Endodermal cell (in vitro differentiated cells): ENCODE measurements at places on chromosomes 7 and 10. TPM values are rescaled to one million over a fixed set of nuclear protein-coding genes. Genes with fewer than 3 reads are reported as not detected.

GRCh38 chr7:32022966-32023365 lies 47.2 kb downstream of the PDE1C start:
- no peak for DNase-seq
- H3K27me3 ChIP-seq: no peaks in the 10 kb centered on the region
- no peak overlapping the region for H3K27ac ChIP-seq
- no peaks in the 10 kb centered on the region for H3K36me3 ChIP-seq
- no peaks in the 10 kb centered on the region for H3K4me1 ChIP-seq
- H3K4me3 ChIP-seq: no peak overlapping the region

The WDFY4 gene
- not detected in 2 replicates for total RNA-seq

DNA sequence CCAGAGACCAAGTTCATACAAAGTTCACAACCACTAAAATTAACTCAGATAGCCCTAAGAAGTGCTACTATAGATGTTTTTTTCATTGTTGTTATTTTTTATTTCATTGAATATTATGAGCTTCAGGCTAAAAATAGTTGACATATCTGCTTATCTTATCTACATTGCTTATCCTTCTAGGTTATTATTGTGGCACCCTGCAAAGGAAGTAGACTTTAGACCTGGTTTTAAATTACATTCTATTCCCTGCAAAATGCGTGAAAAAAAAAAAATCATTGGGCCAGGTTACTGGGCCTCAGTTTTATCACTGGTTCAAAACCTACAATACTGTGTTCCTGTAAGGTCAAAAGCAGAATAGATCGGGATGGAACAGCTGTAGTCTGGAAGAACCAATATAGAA lies 811.0 kb downstream of the GRM8 start:
- H3K4me3 ChIP-seq: no peak overlapping the region
- no peak overlapping the region for H3K27ac ChIP-seq
- H3K36me3 ChIP-seq: no peaks in the 10 kb centered on the region
- no peaks in the 10 kb centered on the region for H3K27me3 ChIP-seq

The DYNC1I1 gene
- 6.0 and 6.5 TPM in 2 replicates for total RNA-seq

GRCh38 chr7:18401757-18402156 lies 93.8 kb upstream of the HDAC9 start:
- no peak for DNase-seq
- no peaks in the 10 kb centered on the region for H3K36me3 ChIP-seq
- no peaks in the 10 kb centered on the region for H3K4me1 ChIP-seq
- H3K27me3 ChIP-seq: no peaks in the 10 kb centered on the region

- H3K27ac ChIP-seq: no peak overlapping the region
- no peaks in the 10 kb centered on the region for H3K4me1 ChIP-seq
- H3K27me3 ChIP-seq: no peaks in the 10 kb centered on the region
- no peaks in the 10 kb centered on the region for H3K36me3 ChIP-seq
- no peak overlapping the region for H3K4me3 ChIP-seq
- DNase-seq: no peak
These were observed 185.3 kb upstream of the GPR26 start for GRCh38 chr10:123480845-123481244.

DNA sequence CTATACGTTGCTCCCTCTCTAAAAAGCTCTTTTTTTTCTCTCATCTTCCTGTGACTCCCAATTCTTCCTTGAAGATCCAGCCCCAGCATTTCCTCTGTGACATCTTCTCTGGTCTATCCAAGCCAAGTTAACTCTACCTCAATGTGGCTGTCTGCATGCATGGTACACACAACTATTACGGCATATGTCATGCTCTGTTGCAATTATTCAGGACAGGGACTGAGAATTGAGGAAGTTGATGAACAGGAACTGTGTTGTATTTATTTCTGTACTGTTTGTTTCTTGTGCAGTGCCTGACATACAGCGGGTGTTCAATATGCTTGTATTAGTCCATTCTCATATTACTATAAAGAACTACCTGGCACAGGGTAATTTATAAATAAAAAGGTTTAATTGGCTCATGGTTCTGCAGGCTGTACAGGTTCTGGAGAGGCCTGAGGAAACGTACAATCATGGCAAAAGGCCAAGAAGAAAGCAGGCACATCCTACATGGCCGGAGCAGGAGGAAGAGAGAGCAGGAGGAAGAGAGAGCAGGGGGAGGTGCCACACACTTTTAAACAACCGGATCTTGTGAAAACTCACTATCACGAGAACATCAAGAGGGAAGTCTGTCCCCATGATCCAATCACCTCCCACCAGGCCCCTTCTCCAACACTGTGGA lies 6.3 kb downstream of the TRPV5 start:
- no peaks in the 10 kb centered on the region for H3K27me3 ChIP-seq
- H3K4me1 ChIP-seq: no peaks in the 10 kb centered on the region
- H3K27ac ChIP-seq: no peak overlapping the region
- no peak for DNase-seq
- H3K36me3 ChIP-seq: no peaks in the 10 kb centered on the region

The TMEM130 gene
- 0.15 and 0.45 TPM in 2 replicates for total RNA-seq

DNA sequence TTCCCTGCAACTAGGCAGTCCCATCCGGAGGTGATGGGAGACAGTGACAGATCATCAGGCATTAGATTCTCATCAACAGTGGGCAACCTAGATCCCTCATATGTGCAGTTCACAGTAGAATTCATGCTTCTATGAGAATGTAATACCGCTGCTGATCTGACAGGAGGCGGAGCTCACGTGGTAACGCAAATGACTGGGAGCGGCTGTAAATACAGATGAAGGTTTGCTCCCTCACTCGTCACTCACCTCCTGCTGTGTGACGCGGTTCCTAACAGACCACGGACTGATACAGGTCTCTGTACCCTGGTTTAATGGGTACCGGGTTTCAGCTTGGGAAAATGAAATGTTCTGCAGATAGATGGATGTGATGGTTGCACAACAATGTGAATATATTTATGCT lies 47.8 kb upstream of the PIK3AP1 start:
- H3K36me3 ChIP-seq: no peaks in the 10 kb centered on the region
- H3K4me1 ChIP-seq: no peaks in the 10 kb centered on the region
- no peak for DNase-seq
- no peak overlapping the region for H3K4me3 ChIP-seq
- H3K27me3 ChIP-seq: no peaks in the 10 kb centered on the region

The OR2A5 gene
- total RNA-seq: not detected in 3 replicates

The NCOA4 gene
- 134 to 163 TPM (median 157 TPM) in 3 replicates for total RNA-seq

The MBL2 gene
- not detected in 3 replicates for total RNA-seq

GRCh38 chr10:76195654-76196390 lies 764.4 kb downstream of the LRMDA start:
- no peaks in the 10 kb centered on the region for H3K36me3 ChIP-seq
- no peaks in the 10 kb centered on the region for H3K27me3 ChIP-seq
- peaks cover 10% of the 10 kb centered on the region for H3K4me1 ChIP-seq

The NCF1 gene
- total RNA-seq: not detected in 3 replicates

DNA sequence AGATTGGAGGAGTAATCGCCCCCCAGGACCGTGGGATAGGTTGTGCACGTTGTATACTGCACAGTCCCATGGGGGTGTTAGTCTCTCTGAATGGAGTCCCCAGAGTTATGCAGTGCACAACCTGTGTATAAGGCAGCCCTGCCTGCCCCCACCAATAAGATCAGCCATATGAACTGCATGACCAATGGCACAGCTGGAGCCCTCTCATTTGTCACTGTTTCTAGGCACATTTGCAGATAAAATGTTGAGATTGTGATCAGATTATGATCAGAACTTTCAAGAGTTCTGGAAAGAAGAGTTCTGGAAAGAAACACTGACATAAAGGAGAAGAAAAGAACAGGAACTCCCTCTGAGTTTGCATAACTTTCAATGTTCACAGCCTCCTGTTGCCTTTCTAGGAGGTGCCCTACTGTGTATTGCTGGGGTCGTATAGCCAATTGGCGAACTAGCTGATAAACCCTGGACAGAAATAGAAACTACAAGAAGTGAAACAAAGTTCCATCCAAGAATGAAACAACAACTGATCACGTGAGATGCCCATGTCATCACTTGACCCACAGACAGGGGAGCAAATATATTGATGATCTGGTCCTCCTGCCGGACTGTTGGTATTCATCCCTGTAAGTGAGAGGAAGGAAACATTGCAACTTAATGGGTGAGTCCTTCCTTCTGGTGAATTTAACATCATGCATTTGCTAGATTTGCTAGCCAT lies 49.6 kb upstream of the TOMM7 start:
- no peaks in the 10 kb centered on the region for H3K36me3 ChIP-seq
- no peaks in the 10 kb centered on the region for H3K4me1 ChIP-seq
- no peak overlapping the region for H3K4me3 ChIP-seq
- no peaks in the 10 kb centered on the region for H3K27me3 ChIP-seq
- H3K27ac ChIP-seq: no peak overlapping the region

- H3K27me3 ChIP-seq: no peaks in the 10 kb centered on the region
- H3K4me1 ChIP-seq: no peaks in the 10 kb centered on the region
- DNase-seq: no peak
- H3K36me3 ChIP-seq: no peaks in the 10 kb centered on the region
- no peak overlapping the region for H3K27ac ChIP-seq
These were observed 121.6 kb downstream of the EGFR start for GRCh38 chr7:55140221-55140940.

DNA sequence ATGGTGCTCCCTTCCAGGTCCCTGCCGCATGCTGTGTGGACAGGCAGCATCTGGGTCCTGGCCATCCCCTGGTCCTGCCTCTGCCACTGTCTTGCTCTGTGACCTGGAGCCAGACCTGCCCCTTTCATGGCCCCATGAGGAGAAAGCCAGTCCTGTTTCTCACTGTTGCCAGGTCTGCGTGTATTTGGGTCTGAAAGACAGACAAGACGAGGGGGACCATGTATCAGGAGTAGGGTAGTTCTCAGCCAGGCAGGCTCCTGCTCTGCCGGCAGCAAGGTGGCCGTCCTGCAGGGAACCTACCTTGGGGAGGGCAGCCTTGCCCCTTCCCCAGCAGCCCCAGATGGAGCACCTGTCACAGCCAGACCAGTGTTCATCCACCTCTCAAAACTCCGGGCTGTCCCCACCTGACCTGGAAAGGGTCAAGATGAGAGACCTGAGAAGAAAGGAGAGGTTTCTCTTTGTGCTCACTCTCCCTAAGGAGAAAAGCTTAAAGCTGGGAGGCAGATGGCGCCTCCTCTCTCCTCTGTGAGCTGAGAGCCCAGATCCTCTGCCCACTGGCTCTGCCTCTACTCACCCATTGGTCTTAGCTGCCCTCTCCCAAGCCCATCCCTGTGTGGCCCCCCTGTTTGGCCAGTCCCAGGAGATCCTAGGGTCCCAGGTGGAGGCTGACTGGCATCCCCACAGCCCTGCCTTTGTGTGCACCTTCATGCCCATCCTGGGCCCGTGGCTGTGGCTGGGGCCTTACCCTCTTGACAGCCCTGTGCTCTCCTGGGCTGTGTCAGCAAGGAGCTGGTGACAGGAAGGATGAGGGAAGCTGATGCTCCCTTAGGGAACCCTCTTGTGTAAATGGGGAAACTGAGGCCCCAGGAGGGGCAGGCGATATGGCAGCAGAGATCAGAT lies 116.1 kb upstream of the PCBD1 start:
- DNase-seq: no peak
- H3K27ac ChIP-seq: no peak overlapping the region
- H3K27me3 ChIP-seq: no peaks in the 10 kb centered on the region

- no peak for DNase-seq
- H3K36me3 ChIP-seq: no peaks in the 10 kb centered on the region
- H3K4me3 ChIP-seq: no peak overlapping the region
- H3K27me3 ChIP-seq: no peaks in the 10 kb centered on the region
- peaks cover 4% of the 10 kb centered on the region for H3K4me1 ChIP-seq
These were observed 78.7 kb upstream of the KMT2E start for GRCh38 chr7:104935276-104935675.

GRCh38 chr7:120052884-120053382 lies 220.0 kb upstream of the KCND2 start:
- no peaks in the 10 kb centered on the region for H3K4me1 ChIP-seq
- H3K4me3 ChIP-seq: no peak overlapping the region
- no peaks in the 10 kb centered on the region for H3K27me3 ChIP-seq
- DNase-seq: no peak
- no peaks in the 10 kb centered on the region for H3K36me3 ChIP-seq

The ICA1 gene
- total RNA-seq: 49.5 to 53.3 TPM (median 50.2 TPM) in 3 replicates

The GCK gene
- 0.29 to 0.72 TPM (median 0.63 TPM) in 3 replicates for total RNA-seq

GRCh38 chr7:151351027-151351426 lies 9.4 kb downstream of the NUB1 start:
- H3K27ac ChIP-seq: no peak overlapping the region
- H3K27me3 ChIP-seq: no peaks in the 10 kb centered on the region
- peaks cover 85% of the 10 kb centered on the region for H3K36me3 ChIP-seq
- no peak overlapping the region for H3K4me3 ChIP-seq

DNA sequence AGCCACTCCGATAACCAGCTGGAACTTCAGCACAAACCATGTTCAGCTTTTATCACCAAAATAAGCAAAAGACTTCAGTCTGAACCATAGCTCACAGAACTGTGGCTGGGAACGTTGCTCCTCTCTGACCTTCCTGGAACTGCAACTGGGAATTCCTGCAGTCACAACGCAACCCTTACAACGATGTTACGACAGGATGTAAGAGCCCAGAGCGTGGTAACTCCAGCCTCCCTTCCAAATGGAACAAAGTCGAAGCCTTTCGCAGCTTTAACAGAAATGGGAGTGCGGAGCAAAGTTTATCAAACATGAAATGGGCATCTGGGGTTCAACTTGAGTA lies 162.6 kb downstream of the ADAM12 start:
- no peaks in the 10 kb centered on the region for H3K27me3 ChIP-seq
- H3K4me3 ChIP-seq: no peak overlapping the region
- no peak for DNase-seq
- no peaks in the 10 kb centered on the region for H3K36me3 ChIP-seq

DNA sequence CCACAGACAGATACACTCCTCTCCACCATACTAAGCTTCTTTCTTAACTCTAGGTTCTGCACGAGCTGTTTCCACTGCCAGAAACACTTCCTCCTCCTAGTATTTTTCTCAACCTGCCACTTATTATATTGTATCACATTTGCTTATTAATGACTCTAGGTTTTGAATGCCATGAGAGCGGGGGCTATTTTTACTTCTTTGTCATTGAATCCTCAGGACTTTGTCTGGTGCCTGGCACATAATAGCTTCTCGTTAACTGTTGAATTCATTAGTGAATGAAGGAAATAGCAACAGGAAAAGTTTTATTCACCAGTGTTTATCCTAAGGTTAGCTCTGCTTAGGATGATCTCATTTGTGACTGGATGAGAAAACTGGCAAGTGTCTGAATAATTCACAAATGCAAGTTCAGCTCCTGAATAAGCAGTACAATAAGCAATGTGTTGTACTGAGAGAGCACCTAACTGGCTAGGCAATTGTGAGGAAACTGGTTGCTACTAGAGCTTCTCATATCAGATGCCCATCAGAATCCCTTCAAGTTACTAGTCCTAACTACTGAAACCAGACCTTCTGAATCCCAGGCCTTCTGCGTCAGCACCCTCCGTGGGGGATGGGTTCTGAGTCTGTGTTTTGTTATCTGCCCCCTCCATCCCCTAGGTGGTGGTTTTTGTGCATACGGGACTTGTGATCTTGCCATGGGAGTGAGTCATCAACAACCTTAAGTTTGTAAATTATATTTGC lies 92.7 kb downstream of the LSMEM1 start:
- no peaks in the 10 kb centered on the region for H3K4me1 ChIP-seq
- no peaks in the 10 kb centered on the region for H3K27me3 ChIP-seq
- no peak for DNase-seq

The CCDC172 gene
- 0.37 TPM in 1 of 2 replicates, not detected in the other for total RNA-seq

DNA sequence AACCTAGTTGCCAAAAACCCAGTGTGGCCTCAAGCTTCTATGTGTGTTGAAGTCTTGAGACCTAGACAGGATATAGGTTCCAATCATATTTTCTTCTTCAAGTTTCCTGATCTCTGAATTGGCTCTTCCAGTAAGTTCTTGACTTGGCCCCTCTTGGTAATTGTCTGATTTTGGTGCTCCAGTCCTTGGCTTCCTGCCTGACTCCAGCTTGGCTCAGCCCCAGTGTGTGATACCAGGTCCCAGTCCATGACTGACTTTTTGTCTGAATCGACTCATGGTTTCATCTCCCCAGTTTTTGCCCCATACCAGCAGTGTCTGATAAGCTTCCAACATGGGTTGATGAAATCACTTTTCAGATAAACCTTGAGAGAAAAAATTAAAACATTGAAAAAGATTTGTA lies 72.3 kb downstream of the FAS start:
- no peaks in the 10 kb centered on the region for H3K4me1 ChIP-seq
- H3K27ac ChIP-seq: no peak overlapping the region
- no peak for DNase-seq
- H3K36me3 ChIP-seq: no peaks in the 10 kb centered on the region
